ENCODE measurements at places on chromosomes 3 and 15. TPM values are rescaled to one million over a fixed set of nuclear protein-coding genes. Genes with fewer than 3 reads are reported as not detected.

Gene SEMA3G
- 2.4 TPM for total RNA-seq

GRCh38 chr3:160956785-160957184 is 148.4 kb downstream of the B3GALNT1 start:
- no peak for DNase-seq
- H3K36me3 ChIP-seq = no peaks in the 10 kb centered on the region
- no peak overlapping the region for H3K4me3 ChIP-seq

- no peaks in the 10 kb centered on the region for H3K27me3 ChIP-seq
- no peak overlapping the region for H3K27ac ChIP-seq
- no peaks in the 10 kb centered on the region for H3K36me3 ChIP-seq
- H3K4me3 ChIP-seq = no peak overlapping the region
Measured at GRCh38 chr3:119276680-119277079, 17.5 kb upstream of the ARHGAP31 start.

GRCh38 chr3:30048431-30048830 is 558.0 kb upstream of the TGFBR2 start:
- H3K4me3 ChIP-seq = no peak overlapping the region
- DNase-seq = no peak
- H3K27ac ChIP-seq = no peak overlapping the region
- no peaks in the 10 kb centered on the region for H3K27me3 ChIP-seq
- no peaks in the 10 kb centered on the region for H3K36me3 ChIP-seq
- H3K4me1 ChIP-seq = no peaks in the 10 kb centered on the region

GRCh38 chr15:25237291-25237978 is 201.4 kb downstream of the UBE3A start:
- H3K36me3 ChIP-seq = no peaks in the 10 kb centered on the region
- no peak overlapping the region for H3K27ac ChIP-seq
- H3K4me1 ChIP-seq = no peaks in the 10 kb centered on the region

DNA sequence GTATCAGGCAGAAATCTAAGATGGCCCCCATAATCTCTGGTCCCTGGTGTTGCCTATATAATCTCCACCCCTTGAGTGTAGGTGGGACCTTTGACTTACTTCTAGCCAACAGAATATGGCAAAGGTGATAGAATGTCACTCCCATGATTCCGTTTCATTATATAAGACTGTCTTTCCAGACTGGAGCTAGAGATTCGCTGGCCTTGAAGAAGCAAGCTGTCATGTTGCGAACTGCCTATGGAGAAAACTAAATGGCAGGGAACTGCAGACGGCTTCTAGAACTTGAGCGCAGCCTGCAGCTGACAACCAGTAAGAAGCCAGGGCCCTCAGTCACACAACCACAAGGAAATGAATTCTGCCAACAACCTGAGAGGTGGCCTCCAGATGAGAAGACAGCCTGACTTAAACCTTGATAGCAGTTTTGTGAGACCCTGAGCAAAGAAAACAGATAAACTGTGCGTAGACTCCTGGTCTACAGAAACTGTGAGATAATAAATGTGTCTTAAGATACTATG is 2.2 kb upstream of the KPNA1 start:
- DNase-seq = no peak
- H3K27ac ChIP-seq = no peak overlapping the region
- H3K4me3 ChIP-seq = no peak overlapping the region
- H3K4me1 ChIP-seq = no peaks in the 10 kb centered on the region
- no peaks in the 10 kb centered on the region for H3K36me3 ChIP-seq
- H3K27me3 ChIP-seq = no peaks in the 10 kb centered on the region

GRCh38 chr3:88657459-88657858 is 450.0 kb upstream of the EPHA3 start:
- H3K27me3 ChIP-seq = no peaks in the 10 kb centered on the region
- H3K4me1 ChIP-seq = no peaks in the 10 kb centered on the region
- DNase-seq = no peak
- no peak overlapping the region for H3K4me3 ChIP-seq
- H3K27ac ChIP-seq = no peak overlapping the region
- H3K36me3 ChIP-seq = no peaks in the 10 kb centered on the region

DNA sequence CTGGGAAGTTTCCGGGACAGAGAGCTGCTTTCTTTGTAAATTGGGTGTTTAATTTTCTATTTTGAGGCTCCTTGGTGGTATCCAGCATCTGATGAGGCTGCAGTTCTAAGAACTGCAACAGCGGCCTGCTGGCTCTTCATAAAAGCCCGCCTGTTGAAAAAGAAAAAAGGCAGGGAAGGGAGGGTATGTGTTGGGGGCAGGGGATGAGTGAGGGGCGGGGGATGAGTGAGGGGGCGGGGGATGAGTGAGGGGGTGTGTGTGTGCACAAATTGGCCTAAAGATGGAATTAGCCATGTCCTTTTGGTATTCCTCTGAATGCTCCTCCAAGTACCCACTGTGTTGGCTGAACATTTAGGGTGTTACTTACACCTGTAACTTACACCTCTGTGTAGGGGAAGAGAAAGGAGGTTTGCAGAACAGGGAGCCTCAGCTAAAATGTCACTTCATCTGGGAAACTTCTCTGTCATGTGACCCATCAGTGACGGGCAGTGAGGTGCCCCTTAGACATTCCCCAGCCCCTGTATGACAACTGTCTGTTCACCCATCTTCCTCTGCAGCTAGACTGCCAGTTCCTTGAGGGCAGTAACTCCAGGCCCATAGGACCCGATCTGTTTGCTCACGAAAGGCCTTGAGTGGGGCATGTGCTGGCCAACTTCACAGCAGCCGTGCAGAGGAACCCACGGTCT is 57.6 kb downstream of the LRIG1 start:
- no peak overlapping the region for H3K4me3 ChIP-seq
- H3K36me3 ChIP-seq = no peaks in the 10 kb centered on the region
- no peaks in the 10 kb centered on the region for H3K27me3 ChIP-seq
- H3K27ac ChIP-seq = peak overlapping the region; percentile 63

- no peaks in the 10 kb centered on the region for H3K27me3 ChIP-seq
- no peak overlapping the region for H3K27ac ChIP-seq
- H3K4me3 ChIP-seq = no peak overlapping the region
- H3K36me3 ChIP-seq = no peaks in the 10 kb centered on the region
Measured at GRCh38 chr3:66431494-66431893, 69.3 kb downstream of the LRIG1 start.

- no peaks in the 10 kb centered on the region for H3K4me1 ChIP-seq
- H3K27ac ChIP-seq = no peak overlapping the region
- H3K36me3 ChIP-seq = no peaks in the 10 kb centered on the region
Measured at GRCh38 chr15:47987908-47988532, 132.8 kb upstream of the SLC24A5 start.

Gene TMC3
- 0.08 TPM for total RNA-seq

GRCh38 chr3:179801263-179801662 is 148.4 kb downstream of the USP13 start:
- H3K27ac ChIP-seq = no peak overlapping the region
- no peaks in the 10 kb centered on the region for H3K4me1 ChIP-seq
- DNase-seq = no peak
- no peak overlapping the region for H3K4me3 ChIP-seq
- H3K27me3 ChIP-seq = no peaks in the 10 kb centered on the region
- no peaks in the 10 kb centered on the region for H3K36me3 ChIP-seq

Gene SNTN
- total RNA-seq = not detected

Measured in colonic mucosa (tissue), 4 donors.